Mononuclear cell (primary cell): ENCODE measurements at places on chromosomes 6 and 20. TPM values are rescaled to one million over a fixed set of nuclear protein-coding genes. Genes with fewer than 3 reads are reported as not detected.

MRPL18 gene
- total RNA-seq: 12.1 TPM

AKAP12 gene
- 0.31 TPM for total RNA-seq

SLC22A16 gene
- not detected for total RNA-seq

RNF144B gene
- 26.1 TPM for total RNA-seq

BACH2 gene
- 37.6 TPM for total RNA-seq

C6orf58 gene
- total RNA-seq: not detected

OR2J3 gene
- not detected for total RNA-seq

BMP7 gene
- total RNA-seq: not detected

ZNF133 gene
- 1.5 TPM for total RNA-seq

MAS1 gene
- 0.10 TPM for total RNA-seq

MEP1A gene
- total RNA-seq: not detected

SLC17A3 gene
- total RNA-seq: 0.31 TPM

NKX2-2 gene
- not detected for total RNA-seq

ABCC10 gene
- 12.3 TPM for total RNA-seq

UST gene
- total RNA-seq: 1.5 TPM

FAM83C gene
- total RNA-seq: not detected

NRSN2 gene
- 0.63 TPM for total RNA-seq

MDFI gene
- not detected for total RNA-seq

ZSCAN31 gene
- 1.3 TPM for total RNA-seq

PROCR gene
- total RNA-seq: 1.2 TPM

HAO1 gene
- not detected for total RNA-seq

MMP24 gene
- not detected for total RNA-seq

MYO6 gene
- 2.4 TPM for total RNA-seq

GPSM3 gene
- total RNA-seq: 131 TPM

GSTA3 gene
- total RNA-seq: not detected

HLA-A gene
- 1,869 TPM for total RNA-seq

CD109 gene
- total RNA-seq: 3.0 TPM

COL9A1 gene
- total RNA-seq: not detected

PET117 gene
- 14.5 TPM for total RNA-seq

MYLIP gene
- 171 TPM for total RNA-seq

THBD gene
- total RNA-seq: 82.1 TPM

RFX6 gene
- total RNA-seq: not detected

SEL1L2 gene
- total RNA-seq: not detected

CRISP2 gene
- total RNA-seq: not detected

ENPP5 gene
- 0.42 TPM for total RNA-seq

SNAI1 gene
- 5.8 TPM for total RNA-seq

CAP2 gene
- total RNA-seq: 0.10 TPM

LRRN4 gene
- total RNA-seq: not detected

ZNF165 gene
- total RNA-seq: 2.1 TPM

HLA-DMB gene
- total RNA-seq: 67.8 TPM

PMEPA1 gene
- total RNA-seq: 1.0 TPM

HLA-DQB1 gene
- 1.4 TPM for total RNA-seq

DEFB116 gene
- total RNA-seq: not detected

CPNE5 gene
- total RNA-seq: 6.9 TPM

NOTCH4 gene
- total RNA-seq: 5.6 TPM

ARHGAP40 gene
- total RNA-seq: not detected

C6orf141 gene
- total RNA-seq: 0.21 TPM

DEFB124 gene
- total RNA-seq: not detected

PPDPF gene
- total RNA-seq: 57.6 TPM

OLIG3 gene
- total RNA-seq: not detected

MTHFD1L gene
- 4.0 TPM for total RNA-seq

SDCBP2 gene
- 0.42 TPM for total RNA-seq

FILIP1 gene
- total RNA-seq: under 0.01 TPM

ZC2HC1B gene
- not detected for total RNA-seq

TRAPPC3L gene
- total RNA-seq: 2.1 TPM
